ENCODE measurements at places on chromosomes 12 and 14.

GRCh38 chr14:51540364-51540763 is 111.3 kb upstream of the FRMD6 start:
- DNase-seq = no peak

DNA sequence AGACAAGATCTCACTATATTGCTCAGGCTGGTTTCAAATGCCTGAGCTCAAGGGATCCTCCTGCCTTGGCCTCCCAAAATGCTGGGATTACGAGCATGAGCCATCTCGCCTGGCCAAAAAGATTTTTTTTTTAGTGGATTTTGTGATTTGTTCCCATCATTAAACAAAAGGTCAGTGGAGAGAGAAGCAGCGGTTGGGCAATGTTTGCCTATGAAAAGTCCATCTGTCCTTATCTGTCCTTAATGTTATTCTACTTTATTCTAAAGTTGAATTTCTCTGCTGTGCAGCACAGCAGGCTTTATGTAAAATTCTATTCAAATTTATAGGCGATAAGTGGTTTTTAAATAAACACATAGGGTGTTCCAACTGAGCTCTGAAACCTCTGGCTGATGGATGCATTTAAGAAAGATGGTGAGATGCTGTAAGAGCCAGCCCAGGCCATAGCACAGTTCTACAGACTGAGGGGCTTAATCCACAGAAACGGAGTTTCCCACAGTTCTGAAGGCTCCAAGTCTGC is 18.8 kb downstream of the HCAR2 start:
- DNase-seq = no peak

DNA sequence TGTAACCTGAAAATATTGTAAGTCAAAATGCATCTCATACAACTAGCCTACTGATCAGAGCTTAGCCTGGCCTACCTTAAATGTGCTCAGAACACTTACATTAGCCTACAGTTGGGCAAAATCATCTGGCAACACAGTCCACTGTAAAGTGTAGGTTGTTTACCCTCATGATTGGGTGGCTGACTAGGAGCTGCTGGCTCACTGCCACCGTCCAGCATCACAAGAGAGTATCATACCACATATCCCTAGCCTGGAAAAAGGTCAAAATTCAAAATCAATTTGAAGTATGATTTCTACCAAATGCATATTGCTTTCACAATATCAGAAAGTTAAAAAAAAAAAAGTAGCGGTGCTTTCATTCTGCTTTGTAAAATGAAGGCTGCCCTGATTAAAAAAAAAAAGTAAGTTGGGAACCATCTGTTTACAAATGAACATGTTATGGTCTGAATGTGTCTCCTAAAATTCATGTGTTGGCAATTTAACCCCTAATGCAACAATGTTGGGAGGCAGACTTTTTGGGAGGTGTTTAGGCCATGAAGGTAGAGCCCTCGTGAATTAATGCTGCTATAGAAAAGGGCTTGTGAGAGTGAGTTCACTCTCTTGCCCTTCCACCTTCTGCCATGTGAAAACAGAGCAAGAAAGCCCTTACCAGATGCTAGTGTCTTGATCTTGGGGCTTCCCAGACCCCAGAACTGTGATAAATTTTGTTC is 211.8 kb downstream of the PPM1H start:
- DNase-seq = no peak

DNA sequence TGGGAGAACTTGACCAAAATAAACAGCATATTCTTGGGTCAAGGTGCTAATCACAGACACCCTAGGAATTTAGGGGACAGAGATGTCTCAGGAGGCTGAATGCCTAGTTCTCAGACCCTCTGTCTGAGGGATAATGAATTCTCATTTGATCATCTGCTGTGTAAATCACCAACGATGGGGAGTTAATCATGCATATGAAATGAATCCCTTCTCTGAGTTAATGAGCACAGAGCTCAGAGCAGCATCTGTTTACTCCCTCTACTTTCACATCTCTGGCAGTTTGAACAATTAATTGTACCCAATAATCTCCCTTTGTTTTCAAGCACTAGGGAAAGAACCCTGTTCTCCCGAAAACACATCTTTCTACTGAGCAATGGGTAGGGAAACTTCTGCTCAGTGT is 129.4 kb upstream of the SRRM4 start:
- DNase-seq = peak; percentile 17

- DNase-seq = peak; percentile 43
These were observed at the start of gene CFAP73 for GRCh38 chr12:113149361-113150150. Gene CFAP73 (plus strand): TSS chr12:113149724. CDS start chr12:113149858, 134 bp downstream.

GRCh38 chr14:105913221-105913620 is 386.8 kb downstream of the TMEM121 start:
- DNase-seq = no peak

DNA sequence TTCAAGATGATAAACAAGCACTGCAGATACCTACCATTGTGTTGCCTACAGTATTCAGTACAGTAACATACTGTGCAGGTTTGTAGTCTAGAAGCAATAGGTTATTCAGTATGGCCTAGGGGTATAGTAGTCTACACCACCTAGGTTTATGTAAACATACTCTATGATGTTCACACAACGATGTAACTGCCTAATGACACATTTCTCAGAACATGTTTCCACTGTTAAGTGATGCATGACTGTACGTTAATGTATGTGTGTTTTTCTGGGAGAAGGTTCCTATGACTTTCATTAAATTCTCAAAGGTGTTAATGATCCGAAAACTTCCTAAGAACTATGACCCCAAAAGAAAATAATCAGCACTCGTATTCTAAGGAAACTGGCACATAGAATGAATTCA is 20.9 kb upstream of the CALM1 start:
- DNase-seq = no peak

- DNase-seq = no peak
These were observed 37.3 kb upstream of the FERMT2 start for GRCh38 chr14:52988139-52988538.

DNA sequence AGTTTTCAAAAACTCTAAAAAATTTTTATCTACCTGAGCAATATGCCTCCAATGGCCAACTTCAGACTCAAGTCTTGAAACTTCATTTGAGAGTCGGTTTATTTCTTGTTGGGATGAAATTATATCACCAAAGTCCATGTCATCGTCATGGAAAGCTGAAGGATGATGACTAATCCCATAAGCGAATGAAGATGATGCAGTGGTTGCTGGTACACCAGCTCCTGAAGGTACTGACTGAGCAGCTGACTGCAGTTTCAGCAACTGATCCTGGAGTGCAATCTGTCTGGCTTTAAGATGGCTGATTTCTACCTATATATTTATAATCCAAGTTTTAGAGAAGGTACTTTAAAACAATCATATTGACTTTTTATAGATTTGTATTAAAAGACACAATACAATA is 18.3 kb downstream of the TRIP11 start:
- no peak for DNase-seq

DNA sequence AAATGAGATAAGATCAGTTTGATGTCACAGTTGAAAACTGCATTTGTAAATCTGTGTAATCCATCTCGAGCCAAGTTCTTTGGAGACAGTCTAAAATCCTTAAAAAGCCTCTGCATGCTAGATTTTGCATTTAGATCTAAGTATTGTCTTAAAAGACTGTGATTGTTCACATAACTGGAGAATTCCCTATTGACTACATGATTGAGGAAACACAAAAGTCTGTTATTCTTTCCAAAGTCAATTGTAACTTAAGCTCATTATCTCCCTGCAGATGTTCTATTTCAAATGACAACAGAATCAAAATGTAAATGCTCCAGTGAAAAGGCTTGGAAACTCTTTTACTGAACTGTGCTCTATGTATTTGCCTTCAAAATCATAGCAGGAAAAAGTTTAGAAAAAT is 77.8 kb downstream of the MYF5 start:
- no peak for DNase-seq

DNA sequence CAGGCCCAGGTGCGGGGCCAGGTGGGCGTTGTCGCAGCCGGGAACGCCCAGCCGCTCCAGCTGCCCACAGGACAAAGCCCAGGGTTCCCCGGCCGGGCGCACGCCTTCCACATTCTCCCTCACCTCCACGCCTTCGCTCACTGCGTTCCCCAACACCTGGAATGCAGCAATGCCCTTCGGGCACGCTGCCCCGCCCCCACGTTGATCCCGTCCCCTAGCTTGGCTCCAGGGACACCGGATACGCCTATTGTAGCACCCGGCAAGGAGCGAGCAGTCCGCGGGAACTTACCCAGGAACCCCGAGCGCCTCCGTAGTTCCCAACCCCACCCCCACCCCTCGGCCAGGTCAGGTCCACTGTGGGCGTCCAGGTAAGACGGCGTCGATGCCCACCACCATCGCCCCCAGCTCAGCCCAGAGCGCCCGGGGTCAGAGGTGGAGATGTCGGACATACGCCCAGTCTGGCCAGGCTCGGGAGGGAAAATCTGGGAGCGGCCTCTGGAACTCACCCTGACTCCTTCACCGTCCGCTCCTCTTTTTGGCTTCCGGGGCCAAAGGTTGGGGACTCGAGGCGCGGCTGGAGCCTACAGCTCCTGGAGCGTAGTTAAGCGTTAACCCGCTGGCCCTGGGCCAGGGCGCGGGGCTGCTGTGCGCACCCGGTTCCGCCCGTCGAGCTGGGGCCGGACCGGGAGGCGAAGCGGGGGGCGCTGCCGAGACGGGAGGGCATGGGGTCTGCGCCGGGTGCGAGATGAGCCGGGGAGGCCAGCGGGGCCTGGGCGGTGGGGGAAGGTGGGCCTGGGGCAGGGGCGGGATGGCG is 594 bp upstream of the CEP170B start:
- no peak for DNase-seq

DNA sequence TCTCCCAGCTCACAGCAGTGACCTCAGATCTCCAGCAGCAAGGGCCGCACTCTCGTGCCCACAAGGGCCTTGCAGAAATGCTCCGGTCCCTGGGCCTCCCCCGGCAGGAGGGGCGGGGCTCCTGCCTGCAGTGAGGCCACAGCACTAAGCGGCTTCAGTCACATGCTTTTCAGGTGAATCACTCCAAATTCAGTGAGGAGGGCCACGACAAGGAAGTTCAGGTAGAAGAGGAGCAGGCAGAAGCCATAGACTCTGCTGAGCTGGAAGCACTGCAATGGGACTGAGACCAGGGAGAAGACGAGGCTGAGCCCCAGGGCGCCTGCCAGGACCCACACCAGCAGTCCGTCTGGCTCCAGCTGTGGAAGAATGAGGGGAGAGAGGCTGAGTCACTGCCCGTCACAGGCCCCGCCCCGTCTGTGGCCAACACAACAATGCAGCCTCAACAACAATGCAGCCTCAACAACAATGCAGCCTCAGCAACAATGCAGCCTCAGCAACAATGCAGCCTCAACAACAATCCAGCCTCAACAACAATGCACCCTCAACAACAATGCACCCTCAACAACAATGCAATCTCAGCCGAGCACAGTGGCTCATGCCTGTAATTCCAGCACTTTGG is 35.2 kb downstream of the SLC8B1 start:
- DNase-seq = no peak

DNA sequence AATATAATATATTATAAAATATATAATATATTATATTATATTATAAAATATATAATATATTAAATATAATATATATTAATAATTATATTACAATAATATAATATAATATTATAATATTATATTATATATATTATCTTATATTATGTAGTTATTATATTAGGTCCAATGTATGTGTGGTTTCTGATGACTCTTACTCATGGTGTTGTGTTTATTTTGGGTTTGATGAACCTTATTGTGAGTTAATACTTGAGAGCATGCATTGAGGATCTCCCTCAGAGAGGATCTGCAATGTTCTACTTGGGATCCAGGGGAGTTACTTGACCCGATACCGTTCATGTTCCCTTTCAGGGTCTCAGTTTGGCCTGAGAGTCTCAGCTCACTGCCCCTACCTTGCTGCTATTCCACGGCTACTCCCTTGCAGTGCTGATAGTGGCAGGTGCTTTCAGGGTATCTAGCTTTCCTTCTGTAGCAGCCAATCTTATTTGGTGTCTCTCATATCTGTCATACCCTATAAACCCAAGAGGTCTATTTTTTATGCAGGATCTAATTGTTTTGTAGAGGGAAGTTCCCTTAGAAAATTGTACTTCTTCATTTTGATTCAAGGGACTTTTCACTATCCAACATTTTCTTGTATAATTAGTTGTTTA is 89.1 kb upstream of the ZDHHC17 start:
- no peak for DNase-seq

DNA sequence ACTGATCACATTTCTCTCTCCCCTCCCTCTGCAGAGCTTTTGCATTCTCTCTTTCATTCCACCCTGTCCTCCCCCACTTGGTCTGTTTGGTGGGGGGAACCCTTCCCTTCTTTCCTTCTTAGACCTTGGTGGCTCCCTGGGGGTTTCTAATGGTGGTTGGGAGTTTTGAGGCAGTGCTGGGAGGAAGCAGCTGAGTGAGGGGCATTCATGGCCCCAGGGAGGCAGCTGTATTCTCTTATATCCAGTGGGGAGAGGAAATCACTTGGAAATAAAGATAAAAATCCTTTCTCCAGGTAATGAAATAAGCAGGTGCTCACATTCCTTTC is 13.3 kb downstream of the NGDN start:
- no peak for DNase-seq

- DNase-seq = no peak
These were observed 43.3 kb downstream of the NCKAP5L start for GRCh38 chr12:49784756-49785409.

DNA sequence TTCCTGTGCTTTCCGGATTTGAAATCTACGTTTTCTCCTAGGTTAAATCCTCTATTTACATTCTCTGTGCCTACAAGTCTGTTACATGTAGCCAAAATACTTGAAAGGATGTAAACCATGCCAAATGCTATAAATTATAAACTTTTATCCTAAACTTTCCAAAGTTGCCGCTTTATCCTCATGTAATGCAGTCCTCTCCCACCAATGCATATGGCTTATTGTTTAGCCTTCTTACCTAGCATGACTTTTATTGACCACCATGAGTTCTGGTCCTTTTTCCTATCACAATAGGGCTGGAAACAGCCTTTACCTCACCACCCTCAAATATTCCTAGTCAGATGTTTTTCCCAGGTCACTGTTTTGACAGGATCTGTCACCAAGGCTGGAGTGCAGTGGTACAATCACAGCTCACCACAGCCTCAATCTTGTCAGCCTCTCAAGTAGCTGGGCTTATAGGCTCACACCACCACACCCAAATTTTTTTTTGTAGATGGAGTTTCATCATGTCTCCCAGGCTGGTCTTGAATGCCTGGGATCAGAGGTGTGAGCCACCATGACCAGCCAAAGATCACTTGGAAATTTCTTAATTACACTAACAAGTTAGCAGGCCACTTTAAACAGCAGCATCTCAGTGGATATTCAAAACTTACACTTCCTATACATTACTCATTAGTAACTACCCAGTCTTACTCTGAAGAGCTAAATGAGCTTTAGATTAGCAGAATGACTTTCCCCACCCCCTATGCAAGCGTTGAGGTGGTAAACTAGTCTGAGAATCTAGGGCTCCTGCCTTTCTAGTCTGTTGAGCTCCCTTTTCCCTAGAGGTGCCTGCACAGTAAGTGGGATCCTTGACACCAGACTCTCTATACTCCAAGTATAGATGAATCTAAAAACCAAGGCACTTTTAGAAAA is 4.1 kb downstream of the TUBA1B start:
- DNase-seq = no peak

DNA sequence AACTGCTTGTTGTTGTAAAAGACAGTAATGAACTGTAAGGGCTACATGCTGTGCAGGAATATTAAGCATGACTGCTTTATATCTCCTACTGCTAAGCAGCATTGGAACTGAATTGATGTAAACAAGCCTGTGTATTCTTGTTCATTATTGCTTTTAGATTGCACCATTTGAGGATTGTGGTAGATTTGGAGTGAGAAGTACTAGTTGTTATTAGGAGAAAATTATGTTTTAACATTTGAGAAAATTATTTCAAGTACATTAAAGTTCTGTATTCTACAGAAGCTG is 212.7 kb downstream of the ERC1 start:
- DNase-seq = no peak

Data from NCI-H524 treated with DMSO at 0.1 percent for 48 hours (cell line).